ENCODE measurements at places on chromosomes 4 and X.

GRCh38 chr4:135510582-135510981 lies 1309.0 kb upstream of the PABPC4L start:
- no peak for DNase-seq

DNA sequence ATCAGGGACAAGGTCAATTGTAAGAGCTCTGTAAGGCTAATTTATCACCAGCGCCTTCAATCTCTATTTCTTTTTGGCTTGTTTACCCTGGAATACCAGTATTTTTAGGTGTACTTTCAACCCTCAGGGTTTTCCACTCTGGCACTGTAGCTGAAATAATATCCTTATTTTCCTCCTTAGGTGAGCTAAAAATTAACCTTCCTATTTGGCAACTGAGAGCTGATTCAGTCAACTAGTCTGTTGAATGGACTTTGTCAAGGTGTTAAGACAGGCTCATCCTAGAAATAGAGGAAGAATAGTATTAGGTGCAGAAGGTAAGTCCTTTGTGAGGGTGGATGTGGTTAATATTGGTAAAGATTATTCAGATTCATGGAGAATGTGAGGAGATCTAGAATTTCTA lies 101.3 kb upstream of the BANK1 start:
- no peak for DNase-seq

DNA sequence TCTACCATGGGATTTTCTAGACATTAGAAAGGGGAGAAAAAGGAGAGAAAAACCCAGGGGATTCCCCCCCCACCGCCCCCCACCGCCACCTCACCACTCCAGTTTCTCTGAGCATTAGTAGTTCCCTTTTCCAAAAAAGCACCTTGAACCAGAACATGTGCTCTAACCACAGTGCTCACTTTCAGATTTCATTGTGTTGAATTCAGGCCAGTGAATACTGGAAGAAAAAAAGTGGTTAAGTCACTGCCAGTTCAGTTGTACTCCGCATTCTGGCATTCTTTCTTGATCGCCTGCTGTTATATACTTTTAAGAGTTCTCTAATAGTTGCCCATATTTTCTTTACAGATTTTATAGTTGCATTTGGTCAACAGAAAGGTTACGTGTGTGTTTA lies 40.9 kb downstream of the JADE3 start:
- DNase-seq, result no peak

DNA sequence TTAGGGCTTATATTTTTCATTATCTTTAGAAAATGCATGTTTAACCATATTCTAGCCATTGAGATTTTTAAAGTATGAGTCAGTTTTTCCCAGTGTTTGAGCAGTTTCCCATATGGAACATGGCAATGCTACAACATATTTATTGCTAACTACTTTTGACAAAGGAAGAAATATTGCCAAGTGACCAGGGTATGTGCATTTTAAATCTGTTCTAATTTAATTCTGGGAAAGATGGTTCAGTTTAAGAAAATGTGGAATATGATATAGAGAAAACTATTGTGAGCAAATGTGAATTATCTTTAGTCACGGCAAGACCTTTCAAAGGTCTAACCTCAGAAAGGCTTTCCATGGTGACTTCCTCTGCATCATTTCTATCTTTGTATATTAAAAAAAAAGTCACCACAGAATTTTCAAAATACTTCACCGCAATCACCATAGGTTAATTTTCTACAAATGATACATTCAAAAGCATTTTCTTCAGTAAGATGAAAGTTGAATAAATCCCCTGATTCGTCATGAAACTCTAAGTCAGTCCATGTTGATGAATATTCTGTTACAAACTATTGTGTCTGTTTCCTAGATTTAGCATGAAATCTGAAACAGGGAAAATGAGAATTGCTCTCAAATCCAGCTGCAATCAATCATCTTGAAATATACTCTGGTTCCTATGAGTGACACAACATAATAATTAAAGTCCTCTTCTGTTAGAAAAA lies 2349.0 kb upstream of the TENM3 start:
- no peak for DNase-seq

DNA sequence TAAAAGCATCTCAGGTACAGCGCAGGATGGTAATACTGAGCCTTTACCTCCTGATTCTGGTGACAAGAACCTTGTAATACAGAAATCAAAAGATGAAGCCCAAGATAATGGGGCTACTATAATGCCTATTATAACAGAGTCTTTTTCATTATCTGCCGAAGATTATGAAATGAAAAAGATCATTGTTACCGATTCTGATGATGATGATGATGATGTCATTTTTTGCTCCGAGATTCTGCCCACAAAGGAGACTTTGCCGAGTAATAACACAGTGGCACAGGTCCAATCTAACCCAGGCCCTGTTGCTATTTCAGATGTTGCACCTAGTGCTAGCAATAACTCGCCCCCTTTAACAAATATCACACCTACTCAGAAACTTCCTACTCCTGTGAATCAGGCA lies 3.2 kb downstream of the ZBTB33 start:
- no peak for DNase-seq

GRCh38 chrX:40543661-40544328 lies 37.0 kb upstream of the ATP6AP2 start:
- DNase-seq, result peak; percentile 20

GRCh38 chrX:50495616-50496015 lies 25.0 kb upstream of the DGKK start:
- DNase-seq, result no peak
